Activated T-cell treated with anti-CD3 and anti-CD28 coated beads, Interleukin-2, amount 50 U/mL, for 72 hours (primary cell): ENCODE measurements at places on chromosomes 2 and 18. TPM values are rescaled to one million over a fixed set of nuclear protein-coding genes. Genes with fewer than 3 reads are reported as not detected.

KLF7 gene
- 31.2 TPM for total RNA-seq

GRCh38 chr2:127407661-127408003 is 10.6 kb upstream of the PROC start:
- DNase-seq, result no peak

SLC11A1 gene
- total RNA-seq, result not detected

SPP2 gene
- not detected for total RNA-seq

- no peak for DNase-seq
Measured at GRCh38 chr2:46850742-46851141, 64.9 kb downstream of the MCFD2 start.

DNA sequence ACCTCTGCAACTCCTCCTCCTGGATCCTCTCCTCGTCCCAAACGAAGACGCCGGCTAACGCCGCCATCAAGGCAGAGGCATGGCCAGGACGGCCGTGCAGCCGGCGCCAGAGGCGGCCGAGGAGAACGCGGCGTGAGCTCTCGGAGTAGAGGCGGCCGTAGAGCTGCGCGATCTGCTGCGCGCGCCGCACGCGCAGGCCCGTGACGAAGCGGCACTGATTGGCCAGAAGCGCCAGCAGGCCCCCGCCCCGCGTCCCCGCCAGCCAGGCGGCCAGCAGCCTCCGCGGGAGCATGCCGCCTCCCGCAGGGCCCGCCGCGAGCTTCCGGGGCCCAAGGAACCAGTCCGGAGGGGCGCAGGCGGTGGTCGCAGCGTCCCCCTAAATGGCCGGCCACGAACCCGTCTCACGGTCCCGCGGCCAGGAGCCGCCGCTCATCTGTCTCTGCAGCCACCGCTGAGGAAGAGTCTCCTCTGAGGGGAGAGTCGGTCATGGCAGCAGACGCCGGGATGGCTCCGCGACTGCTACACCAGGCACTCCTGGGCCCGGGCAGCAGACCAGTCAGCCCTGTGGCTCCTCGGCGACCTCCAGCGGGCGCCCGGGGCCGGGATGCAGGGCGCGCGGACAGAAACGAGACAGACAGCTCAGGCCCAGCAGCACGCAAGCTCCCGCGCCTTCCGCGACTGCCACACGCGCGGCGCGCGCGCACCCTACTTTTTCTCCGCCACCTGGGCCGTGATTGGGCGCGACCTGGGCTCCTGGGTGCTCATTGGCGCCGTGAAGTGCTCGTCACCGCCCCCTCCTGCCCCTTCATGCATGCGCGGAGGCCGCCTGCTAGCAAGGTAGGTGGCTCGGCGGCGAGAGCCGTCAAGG is at the start of gene STARD7:
Gene STARD7 (minus strand): TSS at position 685 of the 868 bp plus-strand sequence. CDS start 393 bp downstream, at position 292.
- peak; percentile 99 for DNase-seq

- DNase-seq, result no peak
Measured at GRCh38 chr2:61356261-61356957, 114.5 kb downstream of the USP34 start.

DNA sequence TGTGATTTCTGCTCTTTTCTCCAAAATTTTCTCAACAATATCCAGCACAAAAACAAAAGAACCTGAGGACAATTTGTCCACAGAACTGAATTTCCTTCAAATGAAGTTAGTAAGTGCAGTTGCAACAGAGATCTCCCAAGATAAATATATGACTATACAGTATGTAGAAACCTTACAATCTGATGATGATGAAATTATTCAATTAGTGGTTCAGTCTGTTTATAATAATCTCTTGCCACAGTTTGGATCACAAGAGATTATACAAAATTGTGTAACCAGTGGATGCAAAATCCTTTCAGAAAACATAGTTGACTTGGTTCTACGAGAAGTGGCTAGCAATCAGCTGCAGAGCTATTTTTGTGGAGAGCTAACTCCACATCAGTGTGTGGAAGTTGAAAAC is 68.7 kb downstream of the FSIP2 start:
- no peak for DNase-seq

FBXO36 gene
- 2.1 TPM for total RNA-seq

GRCh38 chr2:238139196-238140039 is 950 bp downstream of the KLHL30 start:
- peak; percentile 55 for DNase-seq

RNF144A gene
- total RNA-seq, result 52.1 TPM

- DNase-seq, result no peak
Measured at GRCh38 chr2:18745431-18746272, 156.3 kb upstream of the NT5C1B start.

KCNE4 gene
- not detected for total RNA-seq

DNA sequence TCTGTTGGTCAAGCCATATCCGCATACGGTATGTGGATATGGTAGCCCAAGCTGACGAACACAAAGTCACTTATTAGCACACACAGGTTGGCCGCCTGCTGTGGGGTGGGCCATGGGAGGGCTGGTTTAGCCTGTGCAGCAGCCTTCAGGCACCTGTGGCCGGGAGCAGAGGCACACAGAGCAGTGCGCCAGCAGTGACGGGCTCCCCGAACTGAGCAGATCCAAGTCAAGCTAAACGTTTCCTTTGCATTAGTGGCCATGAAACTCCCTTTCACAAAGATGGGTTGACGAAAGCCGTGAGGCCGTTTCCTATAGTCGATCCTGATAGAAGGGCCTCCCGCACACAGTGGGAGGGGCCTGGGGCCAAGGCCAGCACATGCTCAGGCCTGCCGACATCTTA is 72.1 kb downstream of the TSHZ1 start:
- no peak for DNase-seq

GRCh38 chr2:165877565-165878550 is 75.7 kb downstream of the TTC21B start:
- peak; percentile 7 for DNase-seq

GRCh38 chr2:232341061-232341738 is 37.4 kb upstream of the ALPP start:
- DNase-seq, result no peak

- no peak for DNase-seq
Measured at GRCh38 chr2:201258666-201259615, 1.4 kb upstream of the CASP8 start.

PHOSPHO2 gene
- total RNA-seq, result 3.4 TPM

SLC14A1 gene
- total RNA-seq, result 6.0 TPM

- no peak for DNase-seq
Measured at GRCh38 chr2:235262750-235263149, 231.1 kb upstream of the AGAP1 start.

- DNase-seq, result no peak
Measured at GRCh38 chr2:217065012-217065290, 205.1 kb upstream of the TNP1 start.

DNA sequence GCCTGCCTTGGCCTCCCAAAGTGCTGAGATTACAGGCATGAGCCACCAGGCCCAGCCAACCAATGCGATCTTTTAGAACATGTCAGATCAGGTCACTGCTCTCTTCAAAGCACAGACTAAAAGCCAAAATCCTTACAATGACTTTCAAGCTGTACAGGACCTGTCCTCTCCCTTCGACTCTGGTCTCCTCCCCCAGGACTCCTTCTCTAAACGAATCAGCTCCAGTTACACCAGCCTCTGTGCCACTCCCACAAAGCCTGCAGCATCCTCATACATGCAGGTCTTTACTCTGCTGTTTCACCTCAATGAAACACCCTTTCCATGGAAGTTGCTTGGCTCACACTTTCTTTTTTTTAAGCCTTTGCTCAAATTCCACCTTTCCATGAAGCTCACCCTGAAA is 436.0 kb downstream of the METTL4 start:
- DNase-seq, result no peak

DNA sequence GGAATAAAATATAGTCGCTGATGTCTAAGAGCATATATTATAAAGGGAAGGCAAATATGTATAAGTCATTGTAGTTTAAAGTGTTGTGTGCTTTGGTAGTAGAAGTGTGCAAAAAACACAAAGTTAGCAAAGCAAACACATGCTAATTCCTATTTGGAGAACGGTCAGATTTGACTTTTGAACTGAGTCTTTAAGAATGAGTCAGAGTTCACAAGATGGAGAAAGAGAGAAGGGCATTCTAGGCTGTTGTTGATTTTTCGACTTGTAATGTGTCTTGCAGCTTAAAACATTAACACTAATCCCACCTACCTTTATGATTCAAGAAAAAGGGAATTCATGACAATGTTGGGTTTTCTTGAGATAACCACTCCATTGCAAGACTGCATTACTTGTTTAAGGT is 98.1 kb downstream of the CRIM1 start:
- no peak for DNase-seq

DNA sequence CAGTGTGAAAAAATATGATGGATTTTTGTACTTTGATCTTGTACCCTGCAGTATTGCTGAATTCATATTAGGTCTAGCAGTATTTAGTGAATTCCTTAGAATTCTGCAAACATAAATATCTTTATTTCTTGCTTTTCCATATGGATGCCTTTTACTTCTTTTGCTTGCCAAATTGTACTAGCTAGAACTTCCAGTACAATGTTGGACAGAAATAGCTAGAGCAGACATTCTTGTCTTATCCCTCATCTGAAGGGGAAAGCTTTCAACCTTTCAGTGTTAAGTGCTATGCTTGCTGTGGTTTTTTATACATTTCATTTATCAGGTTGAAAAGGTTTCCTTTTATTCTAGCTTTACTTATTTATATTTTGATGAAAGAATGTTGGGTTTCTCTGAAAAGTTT is 1321.9 kb upstream of the CHAC2 start:
- no peak for DNase-seq

REEP1 gene
- total RNA-seq, result 0.38 TPM

DNA sequence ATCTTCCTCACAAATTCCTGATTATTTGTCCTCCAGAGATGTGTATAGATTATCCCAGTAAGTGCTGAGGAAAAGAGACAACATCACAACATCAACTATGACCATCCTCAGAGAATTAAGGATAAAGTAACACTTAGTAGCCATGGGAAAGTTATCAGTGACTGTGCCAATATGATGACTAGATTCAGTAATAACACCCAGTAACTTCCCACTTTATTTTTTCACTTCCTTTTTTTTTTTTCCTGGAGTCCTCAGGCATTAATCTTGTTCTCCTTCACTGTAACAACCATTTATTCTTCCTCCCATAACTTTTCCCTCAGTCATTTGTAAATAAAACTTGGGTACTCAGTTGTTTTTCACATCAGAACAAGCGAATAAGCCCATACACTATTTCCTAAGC is 16.7 kb upstream of the PID1 start:
- DNase-seq, result no peak
